Erythroblast (primary cell): ENCODE measurements at places on chromosomes 1 and 21.

DNA sequence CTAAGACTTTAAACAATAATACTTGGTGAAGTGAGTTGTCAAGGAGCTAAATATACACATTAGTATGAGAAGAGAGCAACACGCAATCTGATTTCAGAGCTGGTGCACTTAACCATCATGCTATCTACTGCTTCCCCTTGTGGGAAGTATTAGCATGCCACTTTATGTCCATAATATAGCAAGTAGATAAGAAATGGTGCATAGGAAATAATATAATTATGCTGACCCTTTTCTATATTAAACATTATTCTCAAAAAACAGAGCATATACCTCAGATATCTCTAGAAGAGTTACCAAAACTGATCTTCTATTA is 63.4 kb downstream of the MAGI3 start:
- peak; percentile 6 for DNase-seq

- DNase-seq = no peak
These were observed 1.7 kb downstream of the PRRX1 start for GRCh38 chr1:170665629-170666028.

DNA sequence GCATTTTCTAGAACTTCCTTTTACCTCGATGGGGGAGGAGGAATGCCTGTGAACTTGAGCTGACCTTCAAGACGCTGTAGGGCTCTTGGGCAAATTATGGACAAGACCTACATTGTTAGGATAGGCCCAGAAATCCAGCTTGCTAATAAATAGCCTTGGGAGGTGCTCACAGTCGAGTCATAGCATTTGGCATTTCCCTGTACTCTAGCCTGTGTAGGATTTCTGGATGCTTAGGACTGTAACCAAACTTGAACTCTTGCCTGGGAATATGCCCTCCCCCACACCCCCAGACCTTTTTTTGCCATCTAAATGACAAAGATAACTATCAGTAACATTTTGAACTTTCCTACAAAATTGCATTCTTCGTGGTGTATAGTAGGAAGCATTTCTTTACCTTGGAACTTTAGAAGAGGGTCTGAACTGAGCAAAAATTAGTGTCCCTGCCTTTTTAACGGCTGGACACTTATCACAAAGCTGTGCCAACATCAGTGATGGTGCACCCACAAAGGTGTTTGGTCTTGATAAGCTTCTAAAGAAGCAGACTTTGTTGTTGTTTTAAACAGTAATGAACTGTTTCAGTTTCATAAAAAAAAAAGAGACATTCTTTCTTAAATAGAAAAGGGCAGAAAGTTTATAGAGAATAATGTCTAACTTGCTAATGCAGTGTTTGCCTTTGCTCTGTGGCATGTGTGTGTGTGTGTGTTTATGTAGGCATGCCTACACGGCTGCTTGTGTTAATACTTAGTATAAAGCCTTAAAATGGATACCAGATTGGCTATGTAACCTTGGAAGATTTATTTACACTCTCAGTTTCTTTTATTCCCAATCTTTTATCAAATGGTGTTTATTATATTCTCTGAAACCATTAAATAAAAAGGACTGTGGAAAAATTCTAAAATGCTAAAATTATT is 88.2 kb downstream of the NFIA start:
- DNase-seq = peak; percentile 97

GRCh38 chr1:55519276-55519675 is 304.1 kb upstream of the USP24 start:
- no peak for DNase-seq

- DNase-seq = no peak
These were observed 15.6 kb upstream of the ETV3 start for GRCh38 chr1:157153746-157154145.

- DNase-seq = no peak
These were observed 4.9 kb downstream of the CD1A start for GRCh38 chr1:158259117-158259516.

GRCh38 chr1:116988908-116989307 is 12.7 kb upstream of the CD101 start:
- DNase-seq = no peak

DNA sequence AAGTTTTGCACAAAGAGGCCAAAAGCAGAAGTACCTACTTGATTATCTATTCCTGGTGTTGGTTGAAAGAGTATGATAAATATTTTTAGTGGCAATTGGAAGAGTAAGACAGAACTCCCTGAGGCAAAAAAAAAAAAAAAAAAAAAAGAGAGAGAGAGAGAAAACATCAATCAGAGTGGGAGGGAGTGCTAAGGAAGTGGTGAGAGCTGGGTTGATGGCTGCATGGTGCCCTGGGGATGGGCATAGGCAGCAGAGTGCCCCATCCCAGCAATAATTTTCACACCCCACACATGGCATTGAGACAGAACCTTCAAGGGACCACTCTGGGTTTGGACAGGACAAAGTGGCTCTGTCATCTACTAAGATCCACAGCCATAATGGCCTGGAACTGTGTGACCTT is 59.4 kb upstream of the FAM20B start:
- no peak for DNase-seq

DNA sequence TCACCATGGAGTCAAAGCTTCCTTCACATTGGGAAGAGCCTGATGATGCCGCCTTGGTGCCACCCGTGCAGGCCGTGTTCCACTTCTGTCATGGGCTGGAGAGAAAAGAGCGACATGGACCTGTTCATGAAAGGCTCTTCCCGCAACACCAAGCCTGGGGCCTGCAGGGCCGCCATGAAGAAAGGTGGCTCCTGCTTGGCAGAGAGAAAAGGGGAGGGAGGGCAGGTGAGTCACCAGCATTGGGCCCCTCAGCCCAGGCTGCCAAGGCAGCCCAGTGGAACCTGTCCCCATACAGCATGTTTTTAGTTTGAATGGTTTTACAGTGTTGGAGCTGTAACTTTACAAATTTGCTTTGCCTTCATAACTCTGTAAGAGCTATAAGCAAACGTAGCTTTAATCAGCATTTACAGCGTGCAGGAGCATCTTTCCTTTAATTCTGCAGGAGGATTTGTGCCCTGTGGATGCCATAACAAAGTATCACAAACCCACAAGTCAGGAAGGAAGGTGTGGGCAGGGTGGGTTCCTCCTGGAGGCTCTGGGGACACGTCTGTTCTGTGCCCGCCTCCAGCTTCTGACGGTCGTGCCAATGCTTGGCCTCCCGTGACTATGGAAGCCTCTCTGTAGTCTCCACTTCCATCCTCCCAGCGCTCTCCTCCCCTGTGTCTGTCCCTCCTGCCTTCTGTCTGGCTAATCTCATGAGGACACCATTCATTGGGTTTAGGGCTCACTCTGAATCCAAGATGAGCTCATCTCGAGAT is 49.1 kb downstream of the RIPK4 start:
- no peak for DNase-seq

- DNase-seq = no peak
These were observed 19.3 kb upstream of the FOXO6 start for GRCh38 chr1:41341772-41342562.

DNA sequence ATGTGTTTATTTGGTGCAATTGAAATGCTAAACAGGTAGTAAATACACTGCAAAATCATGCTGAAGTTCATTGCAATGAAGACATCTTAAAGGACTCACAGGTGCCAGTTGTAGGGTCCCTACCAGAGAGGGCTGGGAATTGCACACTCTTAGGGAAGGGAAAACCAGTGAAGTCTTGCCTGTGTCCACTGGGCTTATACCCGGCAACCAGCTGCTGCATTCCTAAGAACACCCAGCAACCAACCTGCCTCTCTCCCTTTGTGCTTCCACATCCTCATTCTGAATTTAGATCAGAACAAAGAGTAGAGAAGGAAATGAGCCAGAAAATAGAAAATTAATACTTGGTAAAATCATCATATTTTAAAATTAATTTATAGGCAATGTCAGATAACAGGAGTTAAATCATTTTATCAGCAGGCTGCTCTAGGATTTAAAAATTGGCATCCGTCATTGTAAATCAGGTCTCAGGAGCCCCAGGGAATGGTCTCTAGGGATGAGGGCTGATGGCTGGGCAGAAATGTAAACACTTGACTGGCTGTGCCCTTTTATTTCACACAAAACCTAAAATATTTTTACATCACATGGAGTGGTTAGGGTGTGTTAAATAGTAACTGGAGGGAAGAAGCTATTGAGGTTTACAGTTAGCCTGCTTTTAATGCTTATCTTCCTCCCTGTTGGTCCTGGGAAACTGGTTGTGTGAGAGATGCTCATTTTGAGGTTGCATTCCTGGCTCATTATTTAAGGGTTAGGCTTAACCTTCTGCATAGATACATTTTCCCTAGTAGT is 31.3 kb downstream of the PTGFRN start:
- no peak for DNase-seq
